Bone marrow (tissue), 2 donors: ENCODE measurements at places on chromosomes 3 and 15.

GRCh38 chr3:155556531-155556930 is 188.3 kb downstream of the PLCH1 start:
- no peak for DNase-seq

- no peak for DNase-seq
Measured at GRCh38 chr3:105512061-105512460, 145.4 kb downstream of the ALCAM start.

DNA sequence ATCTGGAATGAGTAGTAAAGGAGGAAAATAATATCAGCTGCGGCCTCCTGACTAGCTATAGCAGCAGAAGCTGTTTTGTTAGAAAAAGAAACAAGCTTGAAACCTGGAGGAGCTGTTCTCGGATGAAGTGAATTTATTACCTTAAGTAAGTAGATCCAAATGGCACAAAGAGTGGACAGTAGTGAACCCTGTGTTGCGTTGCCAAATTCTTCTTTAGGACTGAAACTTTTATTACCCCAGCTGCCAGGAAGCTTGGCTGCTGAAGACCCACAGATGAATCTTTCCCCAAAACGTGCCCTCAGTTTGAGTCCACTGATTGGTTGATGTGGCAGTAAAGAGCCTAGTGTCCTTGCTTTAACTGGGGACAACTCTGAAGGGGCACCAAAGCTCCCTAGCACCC is 366.8 kb upstream of the GBE1 start:
- no peak for DNase-seq

GRCh38 chr3:123713211-123713610 is 128.4 kb upstream of the HACD2 start:
- no peak for DNase-seq

GRCh38 chr3:107810171-107811071 is 280.4 kb downstream of the CD47 start:
- peak; percentile 50 for DNase-seq

GRCh38 chr3:177146646-177147045 is 50.6 kb downstream of the TBL1XR1 start:
- DNase-seq = no peak

DNA sequence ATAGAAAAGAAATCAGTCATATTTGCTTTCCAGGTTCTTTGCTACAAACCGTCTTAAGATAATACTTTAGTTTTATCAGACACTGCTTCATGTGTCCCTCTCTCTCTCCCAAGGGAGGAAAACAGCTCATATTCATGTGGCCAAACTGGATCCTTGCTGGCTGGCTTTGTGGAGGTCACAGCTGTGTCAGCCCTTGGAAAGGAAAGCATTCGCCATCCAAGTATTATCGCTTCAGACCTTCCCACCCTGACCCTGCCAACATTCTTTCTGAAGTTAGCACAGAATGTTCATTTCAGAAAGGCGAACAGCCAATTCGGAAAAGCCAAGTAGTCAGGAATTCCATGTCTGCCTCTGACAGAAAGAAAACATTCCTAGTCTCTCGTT is 213.6 kb downstream of the FEZF2 start:
- no peak for DNase-seq

- no peak for DNase-seq
Measured at GRCh38 chr3:189331002-189331418, 159.2 kb downstream of the TPRG1 start.

- no peak for DNase-seq
Measured at GRCh38 chr15:68981941-68982340, 32.6 kb upstream of the NOX5 start.
